ENCODE measurements at places on chromosomes 16 and 17.

DNA sequence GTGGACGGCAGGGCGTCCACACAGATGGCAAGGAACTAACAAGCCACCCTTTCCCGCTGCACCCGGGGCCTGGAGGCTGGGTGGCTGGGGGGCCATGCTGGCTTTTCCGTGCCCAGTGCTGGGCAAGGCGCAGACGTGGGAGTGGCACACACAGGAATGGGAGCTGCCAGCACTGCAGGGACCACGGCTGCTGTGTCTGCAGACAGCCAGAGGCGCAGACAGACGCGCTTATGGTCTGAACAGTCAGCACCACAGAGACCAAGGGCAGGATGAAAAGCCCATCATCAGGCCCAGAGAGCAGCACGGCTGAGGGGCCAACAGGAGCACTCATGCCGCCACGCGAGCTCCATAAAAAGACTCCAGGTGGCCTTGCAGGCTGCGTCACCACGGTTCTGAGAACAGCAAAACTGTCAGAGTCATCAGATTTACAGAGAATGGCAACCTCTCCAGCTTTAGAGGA is 24.0 kb downstream of the PDIA2 start:
- no peak for DNase-seq

- DNase-seq, result no peak
Measured at GRCh38 chr16:10631886-10632285, 51.5 kb upstream of the EMP2 start.

GRCh38 chr17:34820922-34821321 is 140.3 kb downstream of the CCT6B start:
- no peak for DNase-seq

GRCh38 chr17:81845881-81846742 is 11.3 kb upstream of the PPP1R27 start:
- no peak for DNase-seq

DNA sequence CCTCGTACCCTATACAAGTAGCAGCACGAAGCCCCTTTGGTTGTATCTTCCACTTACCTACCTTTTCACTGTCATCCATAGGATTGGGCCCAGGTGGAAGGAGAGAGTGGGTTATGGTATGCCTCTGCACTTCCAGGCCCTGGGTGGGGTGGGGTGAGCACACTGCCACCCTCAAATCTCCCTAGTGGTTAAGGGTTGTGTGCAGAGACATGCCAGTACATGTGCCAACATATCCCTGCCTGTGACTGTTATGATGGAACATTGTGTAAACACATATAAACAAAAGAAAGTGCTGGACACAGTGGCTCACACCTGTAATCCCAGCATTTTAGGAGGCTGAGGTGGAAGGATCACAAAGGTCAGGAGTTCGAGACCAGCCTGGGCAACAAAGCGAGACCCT is 11.1 kb downstream of the HROB start:
- DNase-seq, result no peak

- no peak for DNase-seq
Measured at GRCh38 chr16:74558873-74559272, 48.0 kb downstream of the GLG1 start.

DNA sequence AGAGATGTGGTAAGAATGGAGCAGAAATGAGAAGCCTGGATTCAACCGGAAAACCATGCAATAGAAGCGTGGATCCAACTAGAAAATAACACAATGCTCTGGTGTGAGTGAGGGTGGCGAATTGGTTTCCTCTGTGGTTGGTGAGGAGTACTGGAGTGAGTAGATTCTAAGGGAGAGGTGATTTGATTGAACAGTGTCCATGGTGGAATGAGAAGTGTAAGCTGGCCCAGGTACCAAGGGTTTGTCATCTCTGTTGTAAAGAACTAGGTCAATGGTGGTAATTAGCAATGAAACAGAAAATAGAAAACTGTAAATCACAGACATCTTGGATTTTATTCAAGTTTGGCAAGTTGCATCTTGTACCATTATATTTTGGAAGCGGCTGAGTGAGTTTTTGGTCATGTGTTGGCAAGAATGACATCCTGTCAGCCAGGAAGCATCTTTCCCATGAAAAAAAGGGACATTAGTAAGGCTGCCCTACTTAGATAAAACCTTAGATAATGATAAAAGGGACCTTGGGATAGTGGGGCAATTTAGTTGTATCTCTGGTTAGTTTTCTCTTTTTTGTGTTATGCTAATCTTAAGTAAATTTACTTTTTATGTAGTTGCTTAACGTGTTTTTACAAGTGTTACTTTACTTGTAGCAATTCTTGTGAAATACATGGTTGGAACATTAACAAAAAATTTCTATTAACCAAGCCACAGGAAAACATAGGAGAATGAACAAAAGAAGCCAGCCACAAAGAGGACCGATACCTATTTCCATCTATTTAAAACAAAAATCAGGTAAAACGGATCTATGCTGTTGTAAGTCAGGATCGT is 20.9 kb downstream of the HSD17B2 start:
- DNase-seq, result no peak

GRCh38 chr17:13478326-13478830 is 123.4 kb downstream of the HS3ST3A1 start:
- DNase-seq, result no peak

DNA sequence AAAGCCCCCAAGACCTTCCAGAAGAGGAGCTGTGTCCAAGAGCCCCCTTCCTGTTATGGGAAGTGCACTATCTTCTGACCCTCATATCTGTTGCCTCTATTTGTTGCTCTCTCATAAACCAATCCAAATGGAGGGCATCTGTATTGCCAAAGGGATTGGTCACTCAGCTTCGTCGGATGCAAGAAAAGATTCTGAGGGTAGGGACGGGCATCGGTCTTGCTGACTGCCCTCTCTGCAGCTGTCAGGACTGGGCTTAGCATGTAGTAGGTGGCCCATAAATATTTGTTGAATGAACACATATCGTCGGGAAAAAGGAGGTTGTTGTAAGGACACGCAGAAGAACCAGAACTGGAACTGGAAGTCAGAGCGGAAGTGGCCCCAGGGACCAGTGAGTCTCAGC is 44.1 kb downstream of the CCDC42 start:
- no peak for DNase-seq

DNA sequence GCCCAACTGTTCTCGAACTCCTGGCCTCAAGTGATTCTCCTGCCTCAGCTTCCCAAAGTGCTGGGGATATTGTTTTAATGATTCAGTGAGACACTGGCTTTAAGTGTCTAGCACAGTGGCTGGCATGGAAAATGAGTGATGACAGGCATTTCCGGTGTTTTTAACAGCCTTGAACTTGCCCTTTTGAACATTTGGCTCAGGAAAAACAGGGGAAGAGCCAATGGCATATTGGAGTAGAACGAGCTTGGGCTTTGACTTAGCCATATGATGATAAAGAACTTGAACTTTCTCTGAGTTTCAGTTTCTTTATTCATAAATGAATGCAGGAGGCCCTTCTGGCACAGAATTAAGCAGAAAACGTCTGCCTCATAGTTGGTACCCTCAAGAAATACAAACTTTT is 145.0 kb upstream of the HS3ST4 start:
- DNase-seq, result no peak

- no peak for DNase-seq
Measured at GRCh38 chr17:78255953-78256706, 24.7 kb downstream of the TMEM235 start.

GRCh38 chr17:44331249-44331760 is 6.7 kb upstream of the SLC25A39 start:
- peak; percentile 84 for DNase-seq

DNA sequence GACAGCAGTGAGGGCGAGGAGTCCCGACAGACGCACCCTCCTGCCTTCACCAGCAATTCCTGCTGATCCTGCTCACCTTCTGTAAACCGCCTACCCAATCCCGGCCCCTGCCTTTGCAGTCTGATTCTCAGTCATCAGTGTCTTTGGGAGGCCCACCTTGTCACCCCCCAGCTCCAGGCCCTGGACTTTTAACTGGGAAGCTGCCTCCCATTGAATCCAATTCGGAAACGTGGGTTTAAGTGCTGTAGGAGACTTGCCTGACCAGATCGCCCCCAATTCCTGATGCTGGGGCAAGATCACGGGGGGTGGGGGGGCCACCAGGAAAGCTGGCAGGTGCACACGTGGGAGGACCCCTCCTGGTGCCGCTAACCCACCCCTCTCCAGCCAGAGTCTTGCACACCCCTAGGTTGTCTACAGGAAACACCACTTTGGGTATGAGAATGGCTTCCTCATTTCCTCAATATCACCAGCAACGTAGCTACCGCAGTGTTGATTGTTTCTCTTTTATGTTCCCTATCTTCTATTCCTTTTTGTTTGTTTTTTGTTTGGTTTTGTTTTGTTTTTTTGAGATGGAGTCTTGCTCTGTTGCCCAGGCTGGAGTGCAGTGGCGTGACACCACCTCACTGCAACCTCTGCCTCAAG is 46.6 kb upstream of the CMIP start:
- DNase-seq, result no peak

DNA sequence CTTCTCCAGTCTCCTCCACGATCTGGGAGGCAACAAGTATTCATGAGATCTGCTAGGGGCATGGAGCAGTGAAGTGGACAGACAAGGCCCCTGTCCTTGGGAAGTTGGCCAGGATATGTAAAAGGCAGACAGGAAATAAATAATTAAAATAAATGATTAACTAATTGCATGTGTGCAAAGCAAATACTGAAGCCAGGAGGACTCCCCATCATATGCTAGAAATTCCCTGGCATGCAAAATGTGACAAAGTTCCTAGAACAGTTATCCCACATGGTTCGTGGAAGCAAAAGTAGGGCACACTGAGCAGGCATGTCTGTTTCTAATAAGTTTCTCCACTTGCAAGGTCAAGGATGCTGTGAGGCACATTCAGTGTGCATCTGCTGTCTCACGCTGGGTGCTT is 86.8 kb downstream of the CDYL2 start:
- DNase-seq, result no peak

- no peak for DNase-seq
Measured at GRCh38 chr17:57707892-57708291, 37.2 kb downstream of the CCDC182 start.

- DNase-seq, result no peak
Measured at GRCh38 chr17:75849279-75849646, 5.1 kb upstream of the UNC13D start.

GRCh38 chr17:50890675-50891516 is 24.7 kb upstream of the TOB1 start:
- DNase-seq, result no peak

DNA sequence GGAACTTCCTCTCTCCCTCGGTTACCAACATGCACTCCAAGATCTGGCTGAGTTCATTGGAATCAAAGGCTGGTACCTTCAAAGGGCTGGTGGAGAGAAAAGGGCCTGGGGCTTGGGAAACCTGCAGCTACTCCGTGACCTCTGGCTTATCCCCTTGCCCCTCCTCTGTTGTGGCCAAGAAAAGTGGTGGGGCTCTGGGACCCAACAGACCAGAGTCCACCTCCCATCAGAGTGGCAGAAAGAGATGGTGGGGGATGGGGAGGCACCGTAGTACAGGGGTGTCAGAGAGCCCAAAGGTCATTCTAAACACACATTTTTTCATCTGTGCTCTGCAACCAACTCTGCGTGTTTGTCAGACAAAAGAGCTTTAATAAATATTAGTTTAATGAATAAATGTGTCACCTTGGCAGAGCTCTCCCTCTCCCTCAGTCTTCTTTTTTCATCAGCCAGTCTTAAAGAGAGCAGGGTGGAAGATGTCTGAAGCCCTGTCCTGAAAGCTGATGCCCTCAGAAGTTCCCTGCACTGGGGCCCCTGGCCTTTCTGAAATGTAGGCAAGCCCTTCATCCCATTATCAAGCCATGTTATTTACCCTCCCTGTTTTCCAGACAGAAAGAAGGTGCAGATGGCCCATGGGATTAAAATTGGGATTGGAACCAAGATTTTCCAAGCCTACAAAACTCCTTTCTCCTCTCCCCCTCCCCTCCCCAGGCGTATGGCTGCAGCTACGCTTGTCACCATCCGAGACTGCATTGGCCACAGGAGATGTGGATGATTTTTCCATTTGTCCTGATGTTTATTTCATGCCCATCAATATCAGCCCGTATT is 227.3 kb downstream of the CCDC182 start:
- no peak for DNase-seq

DNA sequence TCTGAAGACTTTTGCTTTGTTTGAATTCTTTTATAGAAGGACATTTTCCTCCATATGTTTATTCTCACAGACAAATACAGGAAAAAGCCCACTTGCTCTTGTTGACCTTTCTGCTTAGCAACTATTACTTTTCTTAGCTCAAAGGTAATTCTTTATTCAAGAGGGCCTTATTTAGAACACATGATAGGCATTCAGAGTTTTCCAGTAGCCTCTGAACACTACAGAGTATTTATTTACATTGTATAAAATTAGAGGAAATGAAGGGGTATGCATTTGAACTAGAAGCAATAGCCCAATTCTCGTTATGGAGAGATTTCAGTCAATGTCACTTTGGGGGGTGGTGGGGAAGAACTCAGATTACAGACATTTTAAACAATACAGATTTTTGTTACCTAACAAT is 581.7 kb downstream of the KCNJ2 start:
- no peak for DNase-seq

DNA sequence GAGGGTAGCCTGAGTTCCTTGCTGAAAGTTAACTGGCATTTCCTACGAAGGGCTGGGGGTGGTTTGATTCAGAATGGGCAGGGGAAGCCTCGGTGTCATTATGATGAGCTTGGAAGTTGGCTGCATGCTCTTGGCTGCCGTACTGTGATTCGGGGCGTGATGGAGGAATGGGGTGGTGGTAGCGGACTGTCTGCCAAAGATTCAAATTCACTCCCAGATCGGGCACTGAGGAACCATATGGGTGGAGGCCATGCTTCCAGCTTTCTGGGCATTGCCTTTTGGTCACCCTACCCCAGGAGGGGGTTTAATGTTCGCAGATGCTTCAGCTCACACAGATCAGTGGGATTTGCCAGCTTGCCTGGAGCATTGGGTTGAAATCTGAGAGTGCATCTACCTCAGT is 492.8 kb upstream of the EEF2KMT start:
- no peak for DNase-seq

DNA sequence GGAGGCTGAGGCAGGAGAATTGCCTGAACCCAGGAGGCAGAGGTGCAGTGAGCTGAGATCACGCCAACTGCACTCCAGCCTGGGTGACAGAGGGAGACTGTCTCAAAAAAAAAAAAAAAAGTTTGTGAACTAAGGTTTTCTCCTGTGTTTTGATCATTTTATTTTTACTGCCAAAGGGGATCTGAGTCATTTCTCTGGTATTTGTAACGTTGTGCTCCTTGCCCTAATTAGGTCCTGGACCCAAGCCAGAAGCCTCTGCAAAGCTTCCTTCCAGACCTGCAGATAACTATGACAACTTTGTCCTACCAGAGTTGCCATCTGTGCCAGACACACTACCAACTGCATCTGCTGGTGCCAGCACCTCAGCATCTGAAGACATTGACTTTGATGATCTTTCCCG is 32.1 kb downstream of the IST1 start:
- DNase-seq, result no peak

GRCh38 chr17:6138761-6139446 is 68.7 kb downstream of the WSCD1 start:
- no peak for DNase-seq

- DNase-seq, result no peak
Measured at GRCh38 chr16:23667355-23667659, 11.4 kb upstream of the PLK1 start.

- no peak for DNase-seq
Measured at GRCh38 chr16:49620158-49620868, 235.6 kb downstream of the ZNF423 start.

- no peak for DNase-seq
Measured at GRCh38 chr16:85584267-85584666, 28.9 kb upstream of the GSE1 start.
